ENCODE measurements at places on chromosomes 7 and 10.
A peak's percentile ranks its signal among the peaks of the same experiment; 100 is the strongest.

- DNase-seq, result no peak
These were observed 7.4 kb upstream of the MICALL2 start for GRCh38 chr7:1466524-1467271.

GRCh38 chr7:127514499-127514898, 70.9 kb downstream of the GCC1 start:
- no peak for DNase-seq

GRCh38 chr10:88926566-88927415, 25.8 kb downstream of the ACTA2 start:
- no peak for DNase-seq

- DNase-seq, result no peak
These were observed 30.7 kb upstream of the PLPP4 start for GRCh38 chr10:120426306-120426705.

- DNase-seq, result no peak
These were observed 608.3 kb upstream of the C7orf33 start for GRCh38 chr7:147982307-147982706.

- DNase-seq, result no peak
These were observed 6.8 kb downstream of the TBC1D12 start for GRCh38 chr10:94409021-94409657.

GRCh38 chr10:113226399-113226798, 276.4 kb downstream of the TCF7L2 start:
- no peak for DNase-seq

GRCh38 chr7:139358541-139359365, 941 bp upstream of the LUC7L2 start:
- DNase-seq, result no peak

DNA sequence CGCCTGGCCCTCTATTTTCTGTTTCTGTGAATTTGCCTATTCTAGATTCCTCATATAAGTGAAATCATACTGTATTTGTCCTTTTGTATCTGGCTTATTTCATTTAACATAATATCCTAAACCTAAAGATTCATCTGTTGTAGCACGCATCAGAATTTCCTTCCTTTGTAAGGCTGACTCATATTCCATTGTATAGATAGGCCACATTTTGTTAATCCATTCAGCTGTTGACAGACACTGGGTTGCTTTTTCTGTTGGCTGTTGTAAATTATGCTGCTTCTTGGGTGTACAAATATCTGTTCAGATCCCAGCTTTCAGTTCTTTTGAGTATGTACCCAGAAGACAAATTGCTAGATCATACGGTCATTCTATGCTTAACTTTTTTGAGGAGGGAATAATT, 28.8 kb upstream of the CUL1 start:
- no peak for DNase-seq

DNA sequence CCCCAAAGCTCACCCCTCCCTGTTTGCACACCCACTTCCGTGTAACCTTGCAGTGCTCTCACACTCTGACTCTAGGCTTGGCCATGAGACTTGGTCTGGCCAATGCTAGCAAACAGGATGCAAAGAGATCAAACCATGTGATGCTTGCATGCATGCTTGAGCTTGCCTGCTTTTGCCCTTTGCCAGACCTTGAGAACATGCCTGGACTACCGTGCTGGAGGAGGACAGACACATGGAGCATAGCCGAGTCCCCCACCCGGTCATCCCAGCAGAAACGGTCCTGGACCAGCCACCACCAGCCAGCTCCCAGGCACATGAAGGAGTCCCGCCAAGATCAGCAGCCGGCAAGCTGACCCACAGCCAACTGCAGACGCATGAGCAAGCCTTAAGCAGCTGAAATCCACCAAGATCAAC, 23.4 kb downstream of the PYROXD2 start:
- no peak for DNase-seq

- DNase-seq, result no peak
These were observed 5.9 kb upstream of the LRMDA start for GRCh38 chr10:75425291-75426079.

DNA sequence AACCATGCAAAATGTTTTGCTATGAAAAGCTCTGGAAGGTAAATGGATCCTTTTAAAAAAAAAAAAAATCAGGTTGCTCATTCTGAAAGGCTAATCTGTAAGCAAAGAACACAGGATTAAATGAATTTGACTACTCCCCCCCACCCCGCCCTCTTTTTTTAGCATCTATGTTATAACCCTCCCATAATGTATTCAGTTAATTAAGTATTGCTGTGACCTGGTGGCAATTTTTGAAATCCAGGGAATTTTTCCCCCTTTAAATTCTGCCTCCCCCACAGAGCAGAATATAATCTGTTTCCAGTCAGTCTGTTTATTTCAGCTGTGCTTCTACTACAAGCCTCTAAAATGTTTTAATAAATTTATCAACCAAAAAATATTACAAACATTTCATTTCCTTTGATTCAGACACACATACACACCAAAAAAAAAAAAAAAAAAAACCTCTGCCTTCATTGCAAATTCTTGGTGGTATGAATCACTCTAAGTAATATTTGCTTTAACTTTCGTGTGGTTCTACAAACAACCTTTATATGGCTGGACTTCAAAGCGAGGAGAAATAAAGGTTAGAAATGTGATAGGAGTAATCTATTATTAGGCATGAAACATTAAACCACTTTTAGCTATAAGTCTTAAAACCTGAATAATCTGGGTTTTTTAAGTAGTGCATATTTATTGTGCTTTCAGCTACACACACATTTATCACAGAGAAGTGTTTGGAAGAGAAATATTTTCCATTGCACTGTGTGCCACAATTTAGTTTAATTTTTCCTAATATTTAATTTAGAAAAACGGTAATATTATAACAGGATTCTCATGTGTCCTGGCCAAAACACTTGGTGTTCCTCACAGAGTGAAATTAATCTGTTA, 64.4 kb upstream of the ARID5B start:
- DNase-seq, result no peak

- peak; percentile 14 for DNase-seq
These were observed 578 bp downstream of the CACUL1 start for GRCh38 chr10:118754229-118754555.

- DNase-seq, result no peak
These were observed 53.3 kb upstream of the ASAH2 start for GRCh38 chr10:50304660-50305059.

GRCh38 chr10:114179747-114180146, 594 bp downstream of the TDRD1 start:
- no peak for DNase-seq

- DNase-seq, result no peak
These were observed 1.4 kb upstream of the ASIC3 start for GRCh38 chr7:151046603-151047573.

DNA sequence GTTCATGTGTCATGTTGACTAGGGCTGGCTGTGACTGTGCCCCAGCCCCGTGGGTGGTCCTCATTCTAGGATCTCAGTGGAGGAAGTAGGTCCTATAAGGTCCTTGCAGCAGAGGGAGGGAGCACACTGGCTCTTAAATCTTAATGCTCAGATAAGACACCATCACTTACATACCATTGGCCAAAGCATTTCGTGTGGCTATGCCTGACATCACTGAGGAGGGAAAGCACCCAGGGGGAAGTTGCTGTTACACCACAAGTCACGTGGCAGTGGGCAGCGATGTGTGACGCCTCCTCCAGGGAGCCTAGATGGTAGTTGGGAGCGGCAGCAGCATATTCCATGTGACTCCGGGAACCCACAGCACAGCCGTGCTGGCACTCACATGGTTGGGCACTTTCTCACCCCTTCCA, 224.7 kb upstream of the SH2B2 start:
- no peak for DNase-seq

GRCh38 chr7:129122751-129123509, 21.6 kb upstream of the TSPAN33 start:
- no peak for DNase-seq

DNA sequence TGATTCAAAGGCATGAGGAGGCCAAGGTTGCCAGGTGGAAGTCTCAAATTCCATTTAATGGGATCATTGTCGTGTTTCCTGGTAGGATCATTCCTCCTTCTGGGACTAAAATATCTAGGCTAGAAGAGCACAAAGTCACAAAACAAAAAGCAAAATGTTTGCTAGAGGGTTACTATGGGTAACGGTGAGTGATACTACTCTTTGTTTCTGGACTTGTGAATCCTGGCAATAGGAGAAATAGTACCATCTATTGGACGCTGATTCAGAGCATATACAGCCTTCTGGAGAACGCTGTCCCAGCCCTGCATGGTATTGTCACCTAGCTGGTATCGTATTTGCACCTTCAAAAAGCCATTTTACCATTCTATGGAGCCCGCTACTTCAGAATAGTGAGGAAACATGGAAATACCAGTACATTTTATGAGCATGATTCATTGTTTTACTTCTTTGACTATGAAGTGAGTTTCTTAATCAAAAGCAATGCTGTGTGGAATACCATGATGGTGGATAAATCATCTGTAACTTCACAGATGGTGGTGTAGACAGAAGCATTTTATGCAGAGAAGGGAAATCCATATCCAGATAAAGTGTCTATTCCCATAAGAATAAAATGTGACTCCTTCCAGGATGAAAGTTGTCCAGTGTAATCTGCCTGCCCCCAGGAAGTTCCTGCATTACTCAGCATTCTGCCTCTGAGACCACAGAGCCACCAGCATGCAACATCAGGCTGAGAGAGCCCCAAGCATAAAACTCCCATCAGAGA, 361.0 kb downstream of the ETV1 start:
- DNase-seq, result no peak

DNA sequence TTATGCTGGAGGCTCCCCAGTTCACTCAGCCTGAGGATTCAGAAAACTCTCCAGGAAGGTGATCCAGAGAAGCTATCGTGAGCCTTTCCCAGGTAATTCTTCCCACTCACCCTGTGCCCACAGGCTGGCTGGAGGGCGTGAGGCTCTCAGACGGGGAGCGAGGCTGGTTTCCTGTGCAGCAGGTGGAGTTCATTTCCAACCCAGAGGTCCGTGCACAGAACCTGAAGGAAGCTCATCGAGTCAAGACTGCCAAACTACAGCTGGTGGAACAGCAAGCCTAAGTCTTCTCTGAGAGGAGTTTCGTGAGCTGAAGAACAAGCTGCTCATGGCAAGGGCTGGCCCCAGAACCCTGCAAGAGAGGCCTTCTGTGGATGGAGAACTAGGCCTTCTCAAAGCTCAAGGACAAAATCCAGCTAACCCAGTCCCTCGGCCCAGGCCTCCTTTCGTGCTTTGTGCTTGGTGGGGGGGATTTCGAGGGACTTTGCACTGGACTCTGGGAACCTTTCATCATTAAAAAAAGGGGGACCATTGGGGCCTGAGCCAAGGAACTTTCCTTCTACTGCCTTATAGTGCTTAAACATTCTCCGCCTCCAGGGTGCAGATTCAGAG, 23.6 kb downstream of the NOBOX start:
- DNase-seq, result no peak

DNA sequence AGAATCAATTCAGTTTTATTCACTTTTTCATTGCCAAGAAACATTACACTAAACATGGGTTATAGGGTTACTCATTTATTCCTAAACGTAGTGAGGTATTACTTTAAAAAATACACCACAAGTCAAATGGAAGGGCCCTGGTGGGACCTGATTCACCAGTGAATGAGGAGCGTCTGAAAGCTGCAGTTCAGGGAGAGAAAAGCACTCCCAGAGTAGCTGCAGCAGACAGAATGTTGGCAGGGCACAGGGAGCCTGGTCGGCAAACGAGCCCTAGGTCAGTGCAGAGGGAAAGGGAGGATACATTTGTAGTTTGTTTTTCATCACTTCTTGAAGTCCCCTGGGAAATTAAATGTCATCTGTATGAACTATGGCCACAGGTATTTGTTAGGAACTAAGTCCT, 361.7 kb upstream of the ETV1 start:
- no peak for DNase-seq

- no peak for DNase-seq
These were observed 51.5 kb upstream of the RSBN1L start for GRCh38 chr7:77644774-77645173.

DNA sequence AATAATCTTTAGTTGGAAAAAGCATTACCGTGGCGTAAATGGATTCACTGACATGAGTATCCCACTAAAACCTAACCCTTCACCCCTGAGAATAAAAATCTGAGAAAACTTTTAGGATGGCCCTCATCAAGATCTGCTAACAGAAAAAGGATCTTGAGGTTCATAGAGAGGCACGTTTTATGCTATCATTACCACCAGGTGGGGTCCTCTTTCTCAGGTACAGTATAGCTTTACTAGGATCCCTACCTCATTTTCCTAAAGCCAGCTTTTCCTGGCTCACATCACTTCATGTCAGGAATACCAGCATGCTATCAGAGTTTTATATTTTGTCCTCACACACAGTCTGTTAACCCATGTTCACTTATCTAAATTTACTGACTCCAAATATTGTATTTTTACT, 173.7 kb downstream of the POM121L12 start:
- no peak for DNase-seq

DNA sequence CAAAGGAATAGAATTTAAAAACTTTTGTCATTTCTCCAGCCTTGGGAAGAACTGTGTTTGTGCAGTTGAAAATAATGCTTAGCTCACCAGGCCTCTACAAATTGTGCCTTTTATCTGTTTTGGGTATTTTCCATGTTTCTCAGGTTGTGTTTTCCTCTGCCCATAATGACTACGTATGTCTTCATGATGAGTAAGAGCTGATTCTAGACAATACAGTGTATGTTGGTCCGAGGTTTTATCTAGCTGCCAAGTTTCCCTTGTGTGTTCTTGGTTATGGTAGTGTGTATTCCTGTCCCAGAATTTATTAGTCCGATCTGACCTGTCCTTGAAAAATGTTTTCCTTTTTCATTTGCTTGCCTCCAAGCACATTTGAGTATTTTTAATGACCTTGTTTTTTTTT, 83.7 kb upstream of the GLCCI1 start:
- no peak for DNase-seq

GRCh38 chr7:47352394-47352968, 229.4 kb downstream of the TNS3 start:
- DNase-seq, result no peak

- no peak for DNase-seq
These were observed 461.2 kb downstream of the PLXNA4 start for GRCh38 chr7:132115028-132115427.

- no peak for DNase-seq
These were observed 697.8 kb downstream of the LRMDA start for GRCh38 chr10:76129213-76129612.

DNA sequence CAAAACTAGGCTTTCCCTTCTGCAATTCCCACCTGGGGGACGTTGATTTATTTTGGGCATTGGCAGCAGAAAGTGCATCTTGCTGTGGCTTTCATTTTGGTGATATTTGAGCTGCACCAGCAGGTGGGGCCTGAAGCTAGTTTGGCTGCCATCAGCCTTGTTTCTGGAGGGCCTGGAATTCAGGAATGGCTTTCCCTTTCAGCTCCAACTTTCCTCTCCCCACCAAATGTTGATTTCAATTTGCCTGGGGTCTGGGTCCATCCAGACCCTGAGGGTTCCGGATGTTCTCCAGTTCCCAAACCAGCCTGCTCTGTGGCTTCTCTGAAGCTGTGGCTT, 640.4 kb downstream of the TYW1 start:
- DNase-seq, result no peak

DNA sequence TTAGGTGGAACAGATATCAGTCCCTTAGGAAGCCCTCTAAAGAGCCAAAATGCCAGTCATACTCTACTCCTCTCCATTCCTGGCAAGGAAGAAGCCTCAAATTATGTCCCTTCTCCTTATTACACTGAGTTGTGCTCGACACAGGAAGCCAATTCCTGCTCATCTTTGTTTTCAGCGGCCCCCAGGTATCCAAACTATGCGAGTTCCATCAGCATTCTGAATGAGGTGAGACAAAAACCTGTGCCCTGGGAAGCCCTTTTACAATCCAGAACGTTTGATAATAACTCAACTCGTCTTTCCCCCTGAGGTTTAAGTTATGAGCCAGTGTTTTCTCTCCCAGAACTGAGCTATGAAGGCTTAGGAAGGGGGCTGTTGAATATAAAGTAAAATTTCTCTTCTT, 580.5 kb downstream of the NXPH1 start:
- DNase-seq, result no peak
